ENCODE measurements at places on chromosomes 2 and 18. TPM values are rescaled to one million over a fixed set of nuclear protein-coding genes. Genes with fewer than 3 reads are reported as not detected.

Gene ALK
- total RNA-seq, result 5.6 TPM

Gene SERTAD2
- total RNA-seq, result 20.0 TPM

Gene EVX2
- total RNA-seq, result not detected

Gene COLEC12
- total RNA-seq, result 11.7 TPM

Gene YES1
- total RNA-seq, result 136 TPM

Gene PPP1R1C
- total RNA-seq, result not detected

Gene ALPP
- not detected for total RNA-seq

Gene DSEL
- total RNA-seq, result 13.8 TPM
